ENCODE measurements at places on chromosomes 3 and 15. TPM values are rescaled to one million over a fixed set of nuclear protein-coding genes. Genes with fewer than 3 reads are reported as not detected.

DNA sequence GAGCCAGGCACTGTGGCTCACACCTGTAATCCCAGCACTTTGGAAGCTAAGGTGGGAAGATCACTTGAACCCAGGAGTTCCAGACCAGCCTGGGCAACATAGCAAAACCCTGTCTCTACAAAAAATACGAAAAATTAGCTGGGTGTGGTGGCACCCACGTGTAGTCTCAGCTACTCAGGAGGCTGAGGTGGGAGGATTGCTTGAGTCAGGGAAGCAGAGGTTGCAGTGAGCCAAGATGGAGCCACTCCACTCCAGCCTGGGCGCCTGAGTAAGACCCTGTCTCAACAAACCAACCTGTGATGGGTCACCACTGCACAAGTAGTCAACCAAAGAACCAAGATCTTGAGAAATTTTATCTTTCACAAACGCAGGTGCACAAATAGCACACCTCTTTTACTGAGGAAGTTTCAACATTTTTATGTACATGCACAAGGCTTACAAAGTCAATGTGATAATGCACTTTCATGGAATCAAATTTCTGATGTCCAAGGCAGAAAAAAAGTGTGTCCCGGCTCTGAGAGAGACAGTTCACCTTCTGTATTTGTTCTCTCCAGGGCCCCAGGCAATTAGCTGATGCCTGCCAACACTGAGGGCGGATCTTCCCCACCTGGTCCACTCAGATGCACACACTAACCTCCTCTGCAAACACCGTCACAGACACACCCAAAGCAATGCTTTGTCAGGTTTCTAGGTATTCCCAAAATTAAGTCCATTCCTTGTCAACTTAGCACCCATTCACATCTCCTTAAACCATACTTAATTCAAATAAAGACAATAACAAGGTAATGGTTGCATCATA is 12.4 kb downstream of the ACAA1 start:
- DNase-seq: no peak

- DNase-seq: no peak
Observed at GRCh38 chr3:42369304-42369703, 41.1 kb downstream of the LYZL4 start.

DNA sequence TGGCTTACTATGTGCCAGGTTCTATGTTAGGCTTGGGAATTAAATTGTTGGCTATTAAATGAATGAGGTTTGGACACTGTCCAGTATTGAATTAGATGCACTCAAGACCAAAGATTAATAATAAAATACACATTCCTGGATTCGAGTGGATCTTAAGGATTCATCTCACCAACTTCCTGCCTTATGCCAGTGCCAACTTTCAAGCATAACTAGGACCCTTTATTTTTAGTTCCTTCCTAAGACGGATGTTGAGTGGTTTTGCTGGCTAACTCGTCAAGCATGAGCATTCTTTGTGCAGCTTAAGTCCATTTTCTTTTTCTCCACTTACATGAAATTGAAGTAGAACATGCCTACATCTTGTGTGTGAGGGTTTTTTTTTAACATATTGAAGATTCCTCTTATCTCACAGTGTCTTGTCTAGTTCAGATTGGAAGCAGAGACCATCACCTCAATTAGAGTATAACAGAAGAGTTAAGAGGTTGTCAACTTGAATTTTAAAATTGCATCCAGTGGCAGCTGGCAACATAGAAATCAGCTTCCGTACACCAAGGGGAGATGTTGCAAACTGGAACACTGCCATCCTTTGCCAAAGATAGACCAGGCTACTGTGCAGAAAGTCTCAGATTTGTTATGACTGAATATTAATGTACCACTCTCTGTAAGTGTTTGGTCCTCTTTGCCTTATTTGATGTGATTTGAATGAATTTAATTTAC is 106.3 kb upstream of the BFSP2 start:
- DNase-seq: no peak

GRCh38 chr15:35753486-35753885 is 207.5 kb upstream of the DPH6 start:
- no peak for DNase-seq

DNA sequence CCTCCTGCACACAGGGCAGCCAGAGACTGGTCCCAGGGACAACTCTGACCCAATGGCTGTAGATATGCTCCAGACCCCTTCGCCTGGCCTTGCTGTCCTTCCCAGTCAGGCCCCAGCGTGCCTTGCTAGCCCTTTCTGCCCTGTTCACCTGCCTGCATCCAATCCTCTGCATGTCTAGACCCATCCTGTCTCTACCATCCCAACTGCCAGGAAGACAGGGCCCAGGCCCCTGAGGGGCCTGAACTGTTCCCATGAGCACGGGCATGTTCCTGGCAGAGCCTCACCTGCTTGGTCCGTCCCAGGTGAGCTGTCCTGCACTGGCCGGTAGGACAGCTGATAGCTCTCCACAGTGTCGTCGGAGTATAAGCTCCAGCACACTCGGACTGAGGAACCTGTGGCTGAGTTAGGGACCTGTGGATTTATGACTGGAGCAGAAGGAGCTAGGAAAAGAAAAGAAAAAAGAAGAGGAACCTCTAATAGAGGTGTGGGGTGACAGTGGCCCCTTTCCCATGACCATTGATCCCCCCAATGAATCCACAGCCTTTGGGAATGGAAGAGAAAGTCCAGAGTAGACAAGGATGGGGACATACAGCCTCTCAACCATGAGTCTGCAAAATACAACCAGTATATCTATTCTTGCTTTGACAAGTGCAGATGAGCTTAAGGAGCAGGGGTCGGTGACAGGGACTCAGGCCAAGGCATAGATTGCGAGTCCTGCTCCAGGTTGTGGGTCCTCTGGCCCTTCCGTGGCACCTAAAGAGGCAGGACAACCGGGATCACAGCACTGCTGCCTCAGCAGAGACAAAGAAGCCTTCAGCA is 33.9 kb downstream of the FSD2 start:
- no peak for DNase-seq

DNA sequence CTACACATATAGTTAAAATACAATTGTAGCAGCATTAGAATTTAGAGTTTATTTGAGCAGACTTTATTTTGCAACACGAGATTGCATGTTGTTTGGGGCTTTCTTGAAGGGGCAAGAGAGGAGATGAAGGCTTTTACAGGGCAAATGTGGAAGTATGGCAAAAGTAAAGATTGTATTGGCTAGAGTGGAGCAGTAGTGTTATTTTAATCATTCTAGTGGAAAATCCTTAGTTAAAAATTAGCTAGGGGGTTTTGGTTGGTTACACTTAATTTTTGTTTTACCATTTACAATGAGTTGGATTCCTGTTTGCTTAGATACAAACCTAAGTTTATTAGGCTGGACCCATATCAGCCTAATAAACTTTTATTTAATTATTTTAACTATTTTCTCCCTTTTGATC is 4.6 kb downstream of the OR5H15 start:
- no peak for DNase-seq

- no peak for DNase-seq
Observed at GRCh38 chr15:98722209-98722608, 73.9 kb downstream of the IGF1R start.

- no peak for DNase-seq
Observed at GRCh38 chr3:99966662-99967416, 147.5 kb downstream of the FILIP1L start.

DNA sequence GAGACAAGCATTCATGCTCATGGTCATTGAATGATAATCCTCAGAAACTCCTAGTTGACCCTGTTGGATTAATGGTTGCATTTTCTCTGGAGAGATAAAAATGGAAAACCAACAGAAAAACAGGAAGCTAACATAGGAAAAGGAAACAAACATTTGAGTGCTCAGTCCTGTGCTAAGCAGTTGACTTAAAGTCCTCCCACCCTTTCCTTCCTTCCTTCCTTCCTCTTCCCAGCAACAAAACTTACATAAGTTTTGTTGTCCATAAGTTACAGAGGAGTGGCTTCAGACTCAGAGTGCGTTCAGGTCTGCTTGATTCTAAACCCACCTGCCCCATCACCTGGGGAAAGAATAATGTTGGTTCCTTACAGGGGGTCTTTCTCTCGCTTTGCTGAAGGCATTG is 163.8 kb upstream of the RGMA start:
- no peak for DNase-seq

GRCh38 chr3:14646589-14647413 is 4.8 kb upstream of the CCDC174 start:
- no peak for DNase-seq

DNA sequence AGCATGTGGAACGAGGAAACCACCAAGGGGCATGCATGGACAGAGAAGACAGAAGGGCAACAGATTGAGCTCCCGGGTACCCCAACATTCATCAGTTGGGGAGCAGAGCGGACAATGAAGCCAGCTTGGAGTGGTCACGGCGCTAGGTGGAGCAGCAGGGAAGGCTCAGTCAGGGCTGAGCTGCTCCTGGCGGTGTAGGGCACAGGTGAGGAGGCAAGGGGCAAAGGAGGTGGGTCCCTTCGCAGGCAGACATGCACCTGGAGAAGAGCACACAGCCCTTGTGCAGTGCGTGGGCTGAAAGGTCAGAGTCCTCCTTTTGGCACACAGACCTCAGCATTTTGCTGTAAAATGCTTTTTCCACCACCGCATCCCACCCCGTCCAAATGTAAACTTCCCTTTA is 90.0 kb upstream of the SLC6A6 start:
- DNase-seq: no peak

GRCh38 chr3:14154276-14154675 is 24.1 kb downstream of the XPC start:
- DNase-seq: no peak

Gene SPSB4
- not detected for total RNA-seq

Gene HTR3E
- 0.52 TPM for total RNA-seq

Data from colonic mucosa (tissue), 4 donors.